ENCODE measurements at places on chromosomes 12 and 14.
A peak's percentile ranks its signal among the peaks of the same experiment; 100 is the strongest.

- DNase-seq = peak; percentile 98
Observed at GRCh38 chr12:26832822-26833742, at the start of gene ITPR2. Gene ITPR2, minus strand, starts transcription at chr12:26833194. Its CDS starts 413 bp downstream, at chr12:26832781.

- peak; percentile 21 for DNase-seq
Observed at GRCh38 chr14:86057018-86057667, 527.2 kb downstream of the FLRT2 start.

DNA sequence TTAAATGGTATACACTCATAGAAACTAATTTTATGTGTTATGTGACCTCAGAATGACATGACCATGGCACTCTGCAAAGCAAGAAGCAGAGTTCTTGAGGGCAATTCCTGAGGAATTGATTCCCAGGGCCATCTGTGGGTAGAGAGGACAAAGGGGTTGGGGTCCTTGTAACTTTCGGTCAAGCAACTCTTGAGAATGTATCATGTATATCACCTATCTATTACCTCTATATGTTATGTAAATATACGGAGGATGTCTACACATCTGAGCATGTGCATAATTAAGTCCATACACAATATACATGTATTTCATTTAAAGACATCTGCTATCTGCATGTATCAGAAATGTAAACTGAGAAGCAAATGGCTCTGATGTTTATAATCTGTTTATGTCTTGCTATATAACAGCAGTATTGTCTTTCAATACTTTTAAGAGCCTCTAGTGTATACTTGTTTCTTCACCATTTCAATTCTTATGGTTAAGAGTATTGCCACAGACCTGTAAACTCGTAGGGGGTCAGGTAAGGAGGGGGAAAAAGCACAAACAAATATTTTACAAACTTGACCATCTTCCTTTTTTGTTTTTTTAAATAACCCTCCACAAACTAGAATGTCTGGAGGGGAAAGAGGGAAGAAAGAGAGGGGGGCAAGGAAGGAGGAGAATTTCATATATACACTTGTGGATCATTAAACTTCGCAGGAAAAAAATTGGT, 4.5 kb downstream of the FOXA1 start:
- no peak for DNase-seq

DNA sequence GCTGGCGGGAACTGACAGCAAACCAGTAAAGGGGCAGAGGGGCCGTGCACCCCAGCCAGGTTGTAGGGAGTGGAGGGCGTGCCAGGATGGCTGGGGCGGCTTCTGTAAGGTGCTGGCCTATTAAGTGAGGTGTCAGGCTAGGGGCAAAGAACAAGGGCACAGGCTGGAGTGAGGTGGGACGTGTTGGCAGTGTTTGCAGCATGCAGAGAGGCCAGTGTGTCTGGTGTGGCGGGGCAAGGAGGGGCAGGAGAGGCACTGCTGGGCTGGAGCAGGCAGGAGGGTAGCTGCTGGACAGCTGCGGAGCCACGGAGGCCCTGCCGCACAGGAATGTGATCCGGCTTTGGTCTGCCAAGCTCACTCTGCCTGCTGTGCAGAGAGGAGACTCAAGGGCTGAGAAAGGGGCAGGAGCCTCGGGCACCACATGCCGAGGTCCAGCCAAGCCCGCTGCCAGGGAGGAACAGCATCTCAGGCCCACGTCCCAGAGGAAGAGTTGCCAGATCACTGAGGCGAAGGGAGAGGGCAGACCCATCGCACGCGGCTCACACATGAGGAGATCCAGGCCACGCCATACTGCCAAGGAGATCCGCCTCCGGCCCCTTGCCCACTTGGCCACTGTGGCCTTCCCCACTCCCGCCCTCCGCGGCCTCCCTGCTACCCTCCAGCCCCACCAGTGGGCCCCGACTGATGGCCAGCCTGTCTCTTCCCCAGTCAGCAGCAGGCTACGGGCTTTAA, 46.8 kb downstream of the AMN start:
- DNase-seq = no peak

- no peak for DNase-seq
Observed at GRCh38 chr12:107801150-107801549, 26.6 kb downstream of the ASCL4 start.

- no peak for DNase-seq
Observed at GRCh38 chr12:15546102-15546701, 223.9 kb downstream of the PTPRO start.
